NCI-H226 (cell line): ENCODE measurements at places on chromosomes 11 and 22.

DNA sequence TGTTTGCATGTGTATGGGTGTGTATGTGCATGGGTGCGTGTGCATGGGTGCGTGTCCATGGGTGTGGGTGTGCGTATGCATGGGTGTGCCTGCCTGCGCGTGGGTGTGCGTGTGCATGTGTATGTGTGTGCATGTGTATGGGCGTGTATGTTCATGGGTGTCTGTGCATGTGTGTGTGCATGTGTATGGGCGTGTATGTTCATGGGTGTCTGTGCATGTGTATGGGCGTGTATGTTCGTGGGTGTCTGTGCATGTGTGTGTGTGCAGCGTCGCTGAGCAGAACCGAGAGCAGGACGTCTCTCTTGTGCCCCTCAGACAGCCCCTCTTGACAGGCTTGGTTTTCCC, 13.9 kb downstream of the IL17REL start:
- DNase-seq = no peak

DNA sequence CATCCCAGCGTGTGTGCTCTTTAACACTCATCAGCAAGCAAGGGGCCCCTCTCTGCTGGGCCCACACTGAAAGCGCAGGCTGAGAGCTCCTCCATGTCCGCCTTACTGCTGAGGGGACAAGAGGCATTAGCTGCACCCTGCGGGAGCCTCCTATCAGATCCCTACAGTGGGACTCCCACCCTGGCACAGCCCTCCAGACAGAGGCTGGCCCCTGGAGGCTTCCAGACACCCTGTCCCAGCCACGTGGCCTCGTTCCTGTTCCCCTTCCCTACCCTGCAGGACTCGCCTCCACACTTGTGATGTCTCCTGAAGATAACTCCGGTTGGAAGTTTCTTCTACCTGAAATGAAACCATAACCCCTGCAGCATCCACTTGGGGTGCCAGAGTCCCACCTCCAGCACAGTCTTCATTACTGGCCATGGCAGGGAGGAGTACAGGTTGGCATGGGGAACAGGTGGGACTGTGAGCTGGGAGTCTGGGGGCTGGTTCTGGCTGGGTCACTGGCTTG, 5.0 kb upstream of the SH3BP1 start:
- no peak for DNase-seq

DNA sequence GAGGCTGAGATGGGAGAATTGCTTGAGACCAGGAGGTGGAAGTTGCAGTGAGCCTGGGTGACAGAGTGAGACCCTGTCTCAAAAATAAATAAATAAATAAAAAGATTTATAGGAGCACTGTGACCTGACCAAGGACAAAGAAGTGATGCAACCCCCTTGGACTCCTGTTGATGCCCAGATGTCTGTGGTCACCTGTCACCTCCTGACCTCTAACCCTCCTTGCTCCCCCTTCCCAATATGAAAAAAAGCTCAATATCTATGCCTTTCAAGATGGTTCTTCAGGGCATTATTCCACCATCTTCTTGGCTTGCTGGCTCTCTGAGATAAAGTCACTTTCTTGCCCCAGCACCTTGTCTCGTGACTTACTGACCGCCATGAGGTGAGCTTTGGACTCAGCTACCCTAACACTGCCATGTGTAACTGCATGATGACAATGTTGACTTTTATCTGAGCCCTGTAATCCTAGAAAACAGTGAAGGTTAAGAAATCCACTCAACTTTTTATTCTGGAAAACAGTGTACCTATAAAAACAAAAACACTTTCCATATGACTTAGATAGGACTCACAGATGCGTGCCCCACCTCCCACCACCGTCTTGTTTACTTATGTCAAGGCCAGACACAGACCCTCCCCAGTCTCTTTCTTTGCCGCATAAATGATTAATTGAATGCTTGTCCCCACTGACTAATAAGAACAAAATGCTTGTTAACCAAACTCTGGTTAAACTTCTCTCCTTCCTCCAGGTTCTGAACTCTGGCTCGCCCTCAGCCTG, 360.5 kb downstream of the BUD13 start:
- no peak for DNase-seq

DNA sequence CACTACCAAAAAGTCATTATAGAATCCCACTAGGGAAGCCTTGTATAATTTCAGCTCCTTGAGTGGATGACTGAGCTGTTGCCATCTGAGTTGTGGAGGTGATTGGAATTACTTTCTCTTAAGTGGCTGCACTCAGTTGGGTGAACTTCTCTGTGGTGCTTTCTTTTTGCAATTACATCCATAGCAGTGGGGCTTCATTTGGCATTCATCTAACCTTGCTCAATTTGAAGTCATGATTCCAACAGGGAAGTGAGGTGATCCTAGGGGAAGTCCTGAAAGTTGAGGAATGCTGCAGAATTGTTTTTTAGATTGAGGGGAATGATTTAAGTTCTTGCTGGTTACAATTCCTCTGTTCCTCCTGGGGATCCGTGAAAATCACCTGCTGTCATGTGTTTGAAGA, 39.6 kb downstream of the ARHGAP42 start:
- DNase-seq = no peak

DNA sequence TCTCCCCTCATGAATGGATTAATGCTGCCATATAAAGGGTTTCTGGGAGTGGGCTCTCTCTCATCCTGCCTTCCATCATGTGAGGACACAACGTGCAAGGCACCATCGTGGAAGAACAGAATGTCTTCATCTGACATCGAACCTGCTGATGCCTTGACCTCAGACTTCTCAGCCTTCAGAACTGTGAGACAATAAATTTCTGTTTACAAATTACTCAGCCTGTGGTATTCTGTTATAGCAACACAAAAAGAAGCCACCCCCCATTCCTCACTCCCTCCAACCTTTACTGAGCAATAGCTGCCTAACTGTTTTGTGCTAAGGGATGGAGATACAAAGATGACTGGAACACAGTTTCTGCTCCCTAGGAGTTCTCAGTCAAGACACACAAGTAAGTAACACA, 106.1 kb upstream of the PLET1 start:
- no peak for DNase-seq

DNA sequence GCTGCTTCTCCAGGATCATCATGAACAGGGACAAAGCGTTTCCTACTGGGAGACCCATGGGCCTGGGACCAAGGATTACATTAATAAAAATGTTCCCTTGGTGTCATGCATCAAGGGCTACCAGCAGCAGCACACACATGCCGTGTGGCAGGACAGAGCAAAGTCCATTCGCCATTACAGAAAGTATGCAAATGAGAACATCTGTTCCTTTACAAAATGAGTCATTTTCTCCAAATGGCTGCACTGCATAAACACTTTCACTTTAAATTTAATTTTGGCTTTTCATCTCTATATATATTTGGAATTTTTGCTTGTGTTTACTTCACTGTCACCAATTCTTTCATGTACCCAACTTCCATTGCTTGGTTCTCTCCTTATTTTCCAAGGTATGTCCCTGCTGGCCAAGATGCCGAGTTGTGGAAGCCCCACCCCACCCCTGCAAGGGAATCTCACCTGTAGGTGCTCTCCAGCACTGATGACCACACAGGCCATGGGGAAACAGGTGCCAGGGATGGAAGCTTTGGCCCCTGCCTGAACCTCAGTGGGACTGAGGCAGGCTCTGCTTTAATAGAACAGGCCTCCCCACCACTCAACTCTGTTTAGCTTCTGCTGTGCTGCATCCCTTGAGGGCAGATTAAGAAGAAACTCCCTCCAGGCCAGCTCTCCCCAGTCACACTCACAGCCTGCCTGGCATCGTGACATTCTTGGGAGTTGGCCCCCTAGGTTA, 15.6 kb upstream of the GNAZ start:
- DNase-seq = no peak

DNA sequence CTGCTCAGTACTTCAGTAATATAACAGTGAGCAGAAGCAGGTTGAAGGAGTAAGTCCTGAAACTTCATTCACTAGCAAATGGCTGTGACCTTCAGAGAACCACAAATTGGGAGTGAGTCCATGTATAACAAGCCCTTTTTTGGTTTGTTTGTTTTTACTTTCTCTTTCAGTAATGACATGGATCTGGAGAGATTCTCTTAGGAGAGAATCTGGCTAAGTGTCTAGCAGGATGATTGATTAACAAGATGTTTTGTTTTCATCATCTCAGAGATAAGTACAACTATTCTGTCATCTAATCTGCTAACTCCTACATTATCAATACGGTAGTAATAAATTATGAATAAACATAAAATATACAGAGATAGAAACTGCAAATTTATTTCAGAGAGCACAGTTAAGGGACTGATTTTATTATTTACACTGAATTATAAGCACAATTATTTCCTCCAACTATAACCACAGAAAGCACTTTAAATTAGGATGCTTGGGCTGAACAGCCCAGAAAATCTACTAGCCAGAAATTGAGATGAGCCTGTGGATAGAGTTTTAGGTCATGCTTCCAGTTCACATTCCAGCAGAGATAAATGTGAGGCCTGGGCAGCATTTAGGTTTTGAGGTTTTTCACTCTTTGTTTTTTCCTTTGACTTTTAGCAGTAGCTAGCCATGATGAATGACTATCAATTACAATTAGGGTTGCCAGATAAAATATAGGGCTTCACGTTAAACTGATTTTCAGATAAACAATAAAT, 429.3 kb upstream of the FAT3 start:
- DNase-seq = peak; percentile 23

DNA sequence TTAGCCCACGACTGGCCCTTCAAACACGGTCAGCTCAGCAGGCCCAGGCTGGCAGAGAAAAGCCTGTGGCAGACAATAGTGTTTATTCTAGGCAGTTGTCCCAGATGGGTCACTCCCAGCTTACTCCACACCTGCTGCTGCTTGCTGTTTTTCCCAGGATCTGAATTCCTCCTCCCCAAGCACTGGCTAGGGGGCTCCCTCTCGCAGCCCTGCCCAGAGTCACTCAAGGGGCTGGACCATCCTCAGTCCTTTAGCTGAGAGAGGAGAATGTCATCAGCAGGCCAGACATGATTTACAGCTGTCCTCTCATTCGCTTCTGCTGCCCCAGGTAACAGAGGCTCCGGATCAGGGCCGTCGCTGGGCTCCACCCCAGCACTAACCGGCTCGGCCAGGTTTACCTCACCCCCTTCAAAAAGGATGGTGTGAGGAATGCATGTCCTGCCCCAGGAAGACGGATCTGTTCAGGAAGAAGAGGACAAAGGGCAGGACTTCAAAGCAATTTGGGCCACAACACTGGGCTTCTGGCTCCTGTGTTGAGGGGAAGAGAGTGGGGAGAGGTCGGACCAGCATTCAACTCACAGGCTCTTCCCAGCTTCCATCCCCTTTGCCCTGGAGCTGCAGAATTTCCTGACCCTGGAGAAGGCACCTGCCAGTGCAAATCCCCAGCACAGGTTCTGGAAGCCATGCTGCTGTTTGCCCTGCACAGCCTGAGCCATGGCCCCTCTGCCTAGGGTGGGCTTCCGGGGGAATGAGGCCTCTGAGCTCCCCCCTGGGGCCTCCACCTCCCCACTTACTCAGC, 59.7 kb upstream of the BARX2 start:
- no peak for DNase-seq
